Caco-2 (cell line): ENCODE measurements at places on chromosomes 6 and 20. TPM values are rescaled to one million over a fixed set of nuclear protein-coding genes. Genes with fewer than 3 reads are reported as not detected.

The ADGRB3 gene
- 0.18 TPM in 1 of 2 replicates, not detected in the other for total RNA-seq

DNA sequence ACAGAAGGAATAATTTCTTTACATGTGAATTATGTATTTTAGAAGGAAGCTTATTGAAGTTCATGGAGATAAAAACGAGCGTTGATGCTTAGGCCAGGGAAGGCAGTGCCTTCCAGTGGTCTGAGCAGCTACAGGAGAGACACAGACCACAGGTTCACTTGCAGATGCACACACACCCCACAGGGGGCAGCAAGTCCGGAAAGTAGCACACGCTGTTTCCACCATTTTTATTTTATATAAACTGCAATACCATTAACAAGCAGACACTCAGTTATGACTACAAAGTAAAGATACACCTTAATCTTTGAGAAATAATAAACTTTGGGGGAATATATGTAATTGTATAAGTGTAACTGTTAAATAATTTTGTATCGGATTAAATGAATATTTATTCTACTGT, 13.5 kb upstream of the DACT2 start:
- DNase-seq = peak; percentile 34

GRCh38 chr6:165218829-165219228, 90.6 kb downstream of the C6orf118 start:
- DNase-seq = no peak

The OXT gene
- 1.9 and 2.7 TPM in 2 replicates for total RNA-seq

GRCh38 chr6:34658605-34659265, 37.8 kb downstream of the ILRUN start:
- DNase-seq = no peak

GRCh38 chr6:14763616-14764015, 482.3 kb upstream of the JARID2 start:
- DNase-seq = no peak

The RNF182 gene
- total RNA-seq = 0.39 and 1.1 TPM in 2 replicates

The DDO gene
- total RNA-seq = not detected in 2 replicates

DNA sequence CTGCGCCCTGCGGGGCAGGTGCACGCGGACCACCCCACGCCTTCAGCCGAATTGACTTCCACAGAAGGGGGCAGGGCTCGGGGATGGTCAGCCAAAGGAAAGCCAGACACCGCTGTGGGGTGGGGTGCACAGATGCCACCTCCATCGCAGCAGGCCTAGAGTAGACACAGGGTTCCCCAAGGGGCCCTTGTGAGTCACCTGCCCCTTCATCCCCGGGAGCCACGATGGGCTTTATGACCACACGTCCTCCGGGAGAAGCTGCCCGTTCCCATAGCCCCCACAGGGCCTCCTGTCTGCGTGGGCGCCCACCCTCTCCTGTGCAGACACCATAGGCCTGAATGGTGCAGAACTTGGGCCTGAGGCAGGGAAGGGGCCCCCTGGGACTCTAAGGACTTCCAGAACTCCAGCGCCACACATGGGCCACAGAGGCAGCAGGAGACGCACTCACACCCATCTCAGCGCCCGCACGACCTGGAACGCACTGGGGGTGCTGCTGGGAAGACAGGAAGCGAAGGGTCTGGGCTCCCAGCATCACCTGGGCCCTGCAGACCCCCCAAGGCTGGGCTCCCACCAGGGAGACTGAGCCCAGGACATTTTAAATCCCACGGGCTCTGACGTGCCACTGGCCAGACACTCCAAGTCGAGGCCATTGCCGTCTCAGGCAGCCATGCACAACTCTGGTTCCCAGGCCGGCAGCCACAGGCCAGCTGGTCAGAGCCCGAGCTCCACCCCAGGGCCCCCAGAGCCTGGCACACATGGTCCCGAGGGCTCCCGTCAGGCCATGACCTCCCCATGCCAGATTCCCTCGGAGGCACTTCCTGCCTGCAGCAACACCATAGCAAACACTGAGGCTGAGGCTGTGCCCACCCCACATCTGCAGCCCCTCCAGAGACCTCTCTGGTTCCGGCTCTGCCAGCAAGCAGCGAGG, 134.2 kb downstream of the DLL1 start:
- DNase-seq = no peak

- DNase-seq = peak; percentile 70
These were observed 70.9 kb downstream of the STK35 start for GRCh38 chr20:2172305-2173175.

DNA sequence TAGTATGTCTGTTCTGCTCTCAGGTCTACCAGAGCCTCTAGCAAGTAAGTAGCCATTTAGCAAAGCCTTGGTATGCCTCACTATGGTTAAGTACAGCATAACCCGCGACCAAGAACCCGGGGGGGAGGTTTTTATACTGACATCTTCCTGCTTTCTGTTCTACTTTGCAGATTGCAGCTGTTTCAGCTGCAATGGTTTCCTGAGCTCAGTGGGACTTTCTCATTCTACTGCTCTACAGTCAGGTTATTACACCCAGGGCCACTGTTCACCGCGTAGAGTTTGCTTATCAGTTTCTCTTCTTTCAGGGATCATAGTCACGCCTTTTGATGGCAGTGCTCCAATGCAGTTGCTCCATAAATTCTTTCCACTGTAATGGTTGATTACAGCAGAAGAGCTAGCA, 631.3 kb downstream of the TFAP2A start:
- no peak for DNase-seq

DNA sequence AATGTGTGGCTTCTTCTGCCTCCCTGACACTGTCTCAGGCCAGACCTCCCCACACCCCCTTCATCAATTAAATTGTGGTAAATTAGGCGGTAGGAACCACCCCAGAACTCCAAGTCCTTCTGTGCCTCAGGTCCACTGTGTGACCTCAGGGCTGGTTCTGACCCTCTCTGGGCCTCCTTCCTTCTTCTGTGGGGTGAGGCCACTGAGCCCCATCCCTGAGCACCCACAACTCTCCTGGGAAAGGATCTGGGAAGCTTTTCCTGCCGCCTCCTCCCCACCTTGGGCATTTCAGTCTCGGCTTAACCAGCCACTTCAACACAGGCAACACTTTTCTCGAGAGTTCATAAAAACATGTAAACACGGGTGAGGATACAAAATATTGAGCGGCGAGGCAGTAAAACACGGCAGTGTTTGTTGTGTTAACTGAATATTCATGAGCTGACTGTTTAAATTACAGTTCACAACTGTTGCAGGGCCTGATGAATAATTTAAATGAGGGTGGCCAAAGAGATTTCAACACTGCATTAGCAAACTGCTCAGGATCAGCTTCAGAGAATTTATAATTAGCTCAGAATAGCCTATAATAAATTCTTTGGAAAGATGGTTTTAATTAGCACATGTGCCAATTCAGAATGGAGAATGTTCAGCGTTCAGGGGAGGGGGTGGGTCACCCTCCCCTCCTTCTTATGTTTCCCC, 112.1 kb downstream of the TOX2 start:
- DNase-seq = no peak

GRCh38 chr20:4230651-4231050, 215.3 kb upstream of the RNF24 start:
- no peak for DNase-seq

- DNase-seq = peak; percentile 96
These were observed 69.6 kb upstream of the SALL4 start for GRCh38 chr20:51871943-51872342.

The GRM1 gene
- total RNA-seq = not detected in 2 replicates

- DNase-seq = peak; percentile 49
These were observed 266.5 kb downstream of the C6orf118 start for GRCh38 chr6:165042912-165043311.

The GID8 gene
- total RNA-seq = 129 and 133 TPM in 2 replicates

DNA sequence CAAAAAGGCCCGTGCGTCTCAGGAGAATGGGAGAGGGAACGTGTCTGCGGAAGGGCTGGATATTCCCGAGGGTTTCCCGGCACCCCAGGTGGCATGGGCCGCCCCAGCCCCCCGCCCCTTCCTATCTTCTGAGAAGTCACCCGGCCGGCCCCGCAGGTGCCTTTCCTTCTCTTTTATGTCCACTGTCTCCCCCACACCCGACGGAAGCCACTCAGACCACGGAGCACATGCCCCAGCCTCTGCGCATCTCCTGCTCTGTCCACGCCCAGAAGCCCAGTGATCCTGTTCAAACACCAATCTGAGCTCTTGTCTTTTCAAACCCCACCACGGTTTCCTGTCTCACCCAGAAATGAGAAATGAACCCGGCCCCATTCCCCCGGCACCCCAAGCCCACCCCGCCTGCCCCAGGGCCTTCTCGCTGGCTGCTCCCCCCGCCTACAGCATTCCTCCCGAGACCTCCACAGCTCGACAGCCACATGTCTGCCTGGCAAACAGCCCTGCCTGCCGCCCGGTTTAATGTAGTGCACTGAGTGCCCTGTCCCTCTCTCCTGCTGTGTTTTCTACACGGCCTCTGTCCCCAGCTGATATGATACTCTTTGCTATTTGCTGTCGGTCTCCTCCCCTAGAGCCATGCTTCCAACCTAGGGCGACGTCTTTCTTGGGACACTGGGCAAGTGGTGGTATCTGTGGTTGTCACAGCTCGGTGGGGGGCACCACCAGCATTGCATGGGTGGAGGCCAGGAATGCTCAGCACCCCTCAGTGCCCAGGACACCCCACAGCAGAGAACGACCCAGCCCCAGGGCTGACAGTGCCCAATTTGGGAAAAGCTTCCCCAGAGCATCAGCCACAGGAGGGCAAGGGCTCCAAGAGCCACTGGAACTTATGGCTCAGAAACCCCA, 182.7 kb downstream of the TAF4 start:
- DNase-seq = no peak

DNA sequence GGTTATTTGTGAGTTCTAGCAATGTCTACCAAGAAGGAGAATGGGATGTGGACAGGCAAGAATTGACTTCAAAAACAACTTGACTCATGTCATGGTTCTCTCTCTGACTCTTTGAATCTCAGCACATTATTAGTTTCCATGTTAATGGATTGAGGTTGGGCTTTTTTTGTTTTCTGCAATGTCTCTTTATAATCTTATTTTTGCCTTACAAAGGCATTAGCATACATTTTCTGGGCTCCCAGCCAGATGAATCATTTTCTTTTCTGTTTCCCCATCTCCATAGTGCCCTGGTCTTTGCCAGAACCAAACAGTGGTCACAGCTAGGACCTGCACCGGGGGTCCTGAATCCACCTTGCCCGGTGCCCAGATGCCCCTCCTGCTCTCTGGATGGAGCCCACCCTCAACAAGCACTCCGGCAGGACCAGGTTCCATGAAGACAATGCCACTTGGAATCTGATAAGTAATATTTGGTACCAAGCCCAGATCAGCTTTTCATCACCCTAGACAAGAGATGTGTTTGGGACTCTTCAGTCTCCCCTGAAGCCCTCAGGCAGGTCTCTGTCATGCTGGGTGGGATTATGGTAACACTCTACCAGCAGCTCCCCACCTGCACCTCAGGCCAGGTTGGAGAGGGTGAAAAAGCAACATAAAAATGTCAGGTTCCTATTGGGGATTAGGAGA, 266.7 kb upstream of the SULF2 start:
- no peak for DNase-seq

- no peak for DNase-seq
These were observed 72.1 kb downstream of the RSPO3 start for GRCh38 chr6:127190552-127190951.

GRCh38 chr6:38713812-38714211, 1.3 kb upstream of the DNAH8 start:
- DNase-seq = no peak

GRCh38 chr20:25389858-25390537, 637 bp downstream of the ABHD12 start:
- peak; percentile 70 for DNase-seq

DNA sequence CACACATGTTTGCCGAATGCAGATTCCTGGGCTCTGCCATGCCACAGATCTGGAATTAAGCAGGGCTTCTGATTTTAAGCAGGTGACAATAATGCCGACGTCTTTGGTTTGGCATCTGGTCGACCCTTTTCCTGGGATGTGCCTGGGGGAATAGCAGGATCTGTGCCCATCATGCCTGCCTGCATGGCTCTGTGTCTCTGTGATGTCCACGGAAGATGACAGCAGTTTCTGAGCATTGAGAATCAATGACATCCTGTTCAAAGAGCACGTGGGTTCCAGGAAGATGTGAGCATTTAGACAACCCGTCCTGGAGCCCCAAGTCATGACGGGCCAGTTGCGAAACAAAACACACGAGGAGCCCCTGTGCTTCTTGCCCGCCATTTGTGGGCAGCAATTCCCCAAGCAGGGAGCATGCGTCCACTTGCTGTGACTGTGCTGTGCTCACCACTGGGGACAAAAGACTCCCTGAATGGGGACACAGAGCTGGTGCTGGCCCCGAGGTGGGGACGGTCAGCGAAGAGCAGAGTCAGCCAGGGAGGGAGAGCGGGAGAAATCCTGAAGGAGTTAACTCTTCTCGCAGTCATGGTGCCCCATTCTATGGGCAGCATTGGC, 110.1 kb downstream of the ERMARD start:
- no peak for DNase-seq

- DNase-seq = no peak
These were observed 195.0 kb upstream of the HEY2 start for GRCh38 chr6:125554456-125554855.

DNA sequence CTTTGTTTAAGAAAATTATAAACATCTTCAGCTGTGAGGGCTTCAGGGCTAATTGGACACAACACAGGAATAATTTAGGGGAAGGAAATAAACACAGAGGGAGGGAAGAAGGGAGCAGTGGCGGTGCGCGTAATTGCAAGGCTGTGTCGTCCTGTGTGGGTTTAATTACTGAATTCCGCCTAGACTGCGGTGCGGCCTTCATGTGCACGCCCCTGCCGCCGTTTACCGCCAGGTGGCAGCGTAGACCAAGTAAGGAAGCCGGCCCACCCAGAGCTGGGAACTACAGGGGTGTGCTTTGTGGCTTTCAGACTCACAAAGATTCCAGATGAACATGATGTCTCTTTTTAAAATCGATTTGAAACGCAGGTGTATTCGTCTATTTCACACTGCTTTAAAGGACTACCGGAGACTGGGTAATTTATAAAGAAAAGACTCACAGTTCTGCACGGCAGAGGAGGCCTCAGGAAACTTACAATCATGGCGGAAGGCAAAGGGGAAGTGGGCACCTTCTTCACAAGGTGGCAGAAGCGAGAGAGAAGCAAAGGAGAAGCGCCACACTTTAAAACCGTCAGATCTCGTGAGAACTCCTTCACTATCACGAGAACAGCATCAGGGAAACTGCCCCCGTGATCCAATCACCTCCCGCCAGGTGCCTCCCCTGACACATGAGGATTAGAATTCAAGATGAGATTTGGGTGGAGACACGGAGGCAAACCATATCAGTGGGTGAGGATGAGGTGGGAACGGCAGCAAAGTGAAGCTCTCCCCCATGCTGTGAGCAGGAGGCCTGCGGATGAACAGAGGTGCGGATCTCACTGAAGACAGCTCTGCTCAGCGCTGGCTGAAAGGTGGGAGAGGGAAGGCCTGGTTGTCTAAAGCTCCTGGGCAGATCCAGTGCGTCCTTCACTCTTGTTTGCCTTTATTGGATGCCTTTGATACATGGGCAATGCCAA, 222.0 kb upstream of the PDE10A start:
- peak; percentile 78 for DNase-seq

GRCh38 chr20:23105193-23105592, 19.1 kb upstream of the CD93 start:
- no peak for DNase-seq

The PLAGL1 gene
- 0.65 and 0.70 TPM in 2 replicates for total RNA-seq

The DEFB126 gene
- not detected in 2 replicates for total RNA-seq
